ENCODE measurements at places on chromosomes 16 and 17.

GRCh38 chr16:73205153-73205886 is 157.4 kb upstream of the ZFHX3 start:
- no peak for DNase-seq

DNA sequence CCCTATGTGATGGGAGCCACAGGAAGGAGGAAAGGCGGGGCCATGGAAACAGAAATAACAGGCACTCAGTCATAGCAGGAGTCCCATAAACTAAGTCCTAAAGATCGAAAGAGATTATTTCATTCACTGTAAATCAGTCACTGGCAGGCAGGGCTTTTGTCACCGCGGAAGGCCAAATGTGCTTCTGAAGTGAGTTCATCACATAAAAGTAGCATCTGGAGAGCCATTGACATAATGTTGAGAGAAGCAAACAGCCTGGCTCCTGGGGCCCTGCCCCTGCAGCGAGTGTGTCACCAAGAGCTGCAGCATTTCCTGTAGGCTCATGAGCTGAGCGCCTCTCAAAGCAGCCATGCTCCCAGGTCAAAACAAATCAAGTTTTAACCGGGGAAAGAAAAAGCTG is 476.2 kb downstream of the HAPSTR1 start:
- no peak for DNase-seq

- no peak for DNase-seq
These were observed 18.8 kb upstream of the LASP1NB start for GRCh38 chr17:38906460-38907228.

DNA sequence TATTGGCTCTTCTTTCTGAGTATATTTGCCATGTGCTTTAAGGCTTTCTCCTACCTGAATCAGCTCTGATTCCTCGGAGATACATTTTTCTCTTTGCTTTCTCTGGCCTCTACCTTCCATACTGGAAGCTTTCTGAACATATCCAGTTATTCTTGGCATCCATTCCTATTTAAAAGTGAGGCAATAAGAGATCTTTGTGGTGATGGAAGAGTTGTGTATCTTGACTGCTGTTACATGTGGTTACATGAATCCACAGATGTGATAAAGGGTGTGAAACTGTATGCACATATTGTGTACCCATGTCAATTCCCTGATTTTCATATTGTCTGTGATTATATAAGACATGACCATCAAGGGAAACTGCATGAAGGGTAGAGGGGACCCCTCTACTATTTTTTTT is 24.4 kb downstream of the UBE2O start:
- no peak for DNase-seq

GRCh38 chr16:630249-630814 is 453 bp upstream of the WFIKKN1 start:
- no peak for DNase-seq

- DNase-seq, result no peak
These were observed 72.9 kb downstream of the CYTH1 start for GRCh38 chr17:78709119-78709681.

DNA sequence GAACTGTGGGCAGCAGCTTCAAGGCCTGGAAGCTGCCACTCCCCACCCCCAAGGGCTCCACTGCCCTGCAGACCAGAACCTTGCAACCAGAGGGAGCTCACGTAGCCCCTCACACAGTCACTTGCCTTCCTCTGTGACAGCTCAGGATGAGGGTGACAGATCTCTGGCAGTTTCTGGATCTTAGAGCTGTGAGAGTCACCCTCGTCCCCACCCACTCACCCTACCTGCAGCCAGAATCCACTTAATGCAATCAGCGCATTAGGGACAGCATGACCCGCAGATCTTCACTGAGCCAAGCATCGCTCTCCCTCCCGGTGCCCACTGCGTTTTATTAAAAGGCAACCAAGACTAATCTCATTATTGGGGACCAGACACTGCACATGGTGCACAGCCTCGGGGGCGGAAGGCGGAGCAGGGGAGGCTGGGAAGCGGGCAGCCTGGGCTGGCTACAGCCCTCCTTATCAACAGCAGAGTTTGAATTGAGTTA is 3.5 kb downstream of the CYB561 start:
- DNase-seq, result no peak

GRCh38 chr16:73408716-73409115 is 360.8 kb upstream of the ZFHX3 start:
- DNase-seq, result no peak

- DNase-seq, result peak; percentile 92
These were observed 56.4 kb downstream of the VMP1 start for GRCh38 chr17:59763861-59764260.

DNA sequence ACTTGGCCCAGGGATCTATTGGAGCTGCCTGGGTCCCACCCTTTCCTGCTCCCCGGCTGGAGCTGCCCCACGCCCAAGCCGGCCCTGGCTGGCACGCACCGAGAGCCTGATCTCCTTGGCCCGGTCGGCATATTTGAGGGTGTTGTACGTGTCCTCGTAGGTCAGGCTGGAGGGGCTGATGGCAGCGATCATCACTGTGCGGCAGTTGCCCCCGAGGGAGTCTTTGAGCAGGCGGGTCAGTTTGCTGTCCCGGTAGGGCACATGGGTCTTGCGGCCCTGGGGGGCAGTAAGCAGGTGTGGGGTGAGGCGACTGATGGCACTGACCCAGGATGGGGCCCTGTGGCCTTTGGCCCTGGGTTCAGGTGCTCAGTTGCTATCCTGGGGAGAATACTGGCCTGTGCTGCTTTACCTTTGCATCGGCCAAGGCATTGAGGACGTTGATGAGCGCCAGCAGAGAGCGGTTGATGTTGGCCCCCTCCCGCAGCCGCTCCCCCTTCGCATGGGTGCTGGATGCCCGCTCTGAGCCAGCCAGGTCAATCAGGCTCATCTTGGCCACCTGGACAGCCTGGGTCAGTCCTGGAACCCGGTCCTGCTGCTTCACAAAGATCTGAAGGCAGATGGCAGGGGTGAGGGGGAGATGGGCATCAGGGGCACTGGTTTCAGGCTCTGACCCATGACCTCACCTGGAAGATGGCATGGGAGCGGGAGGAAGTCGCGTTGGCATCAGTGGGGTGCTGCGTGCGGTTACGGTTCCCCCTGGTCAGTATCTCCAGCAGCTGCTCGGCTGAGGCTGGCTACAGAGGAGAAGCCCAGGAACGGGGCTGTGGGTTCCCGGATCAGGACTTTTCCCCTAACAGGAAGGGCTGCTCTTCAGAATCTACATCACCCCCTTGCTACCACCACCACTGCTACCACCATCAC is 13.5 kb downstream of the KIF18B start:
- DNase-seq, result no peak

DNA sequence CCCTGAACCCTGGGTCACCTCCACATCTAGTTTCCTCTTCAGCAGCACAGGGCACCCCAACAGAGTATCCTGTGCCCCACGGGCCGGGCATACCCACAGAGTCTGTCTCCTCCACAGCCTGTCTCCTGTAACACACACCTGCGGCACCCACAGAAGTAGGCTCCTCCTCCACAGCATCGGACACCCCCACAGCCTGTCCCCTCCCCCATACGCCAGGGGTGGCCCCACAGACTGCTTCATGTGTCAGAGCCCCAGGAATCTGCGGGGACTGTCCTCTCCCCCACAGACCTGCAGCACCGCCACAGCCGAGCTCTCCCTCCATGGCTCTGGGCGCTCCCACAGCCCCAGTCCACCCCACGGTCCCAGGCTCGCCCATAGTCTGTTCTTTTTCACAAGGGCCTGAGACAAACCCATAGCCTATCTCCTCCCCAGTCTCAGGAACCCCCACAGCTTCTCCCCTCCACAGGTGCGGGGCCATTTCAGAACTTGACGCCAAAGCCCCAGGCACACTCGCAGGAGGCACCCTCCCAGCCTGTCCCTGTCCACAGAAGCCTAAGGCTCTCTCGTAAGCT is 1.4 kb downstream of the KIAA0753 start:
- DNase-seq, result no peak

GRCh38 chr17:41284043-41284442 is 8.5 kb downstream of the KRTAP9-7 start:
- DNase-seq, result no peak

GRCh38 chr17:81125573-81126081 is 39.7 kb upstream of the PVALEF start:
- DNase-seq, result no peak

DNA sequence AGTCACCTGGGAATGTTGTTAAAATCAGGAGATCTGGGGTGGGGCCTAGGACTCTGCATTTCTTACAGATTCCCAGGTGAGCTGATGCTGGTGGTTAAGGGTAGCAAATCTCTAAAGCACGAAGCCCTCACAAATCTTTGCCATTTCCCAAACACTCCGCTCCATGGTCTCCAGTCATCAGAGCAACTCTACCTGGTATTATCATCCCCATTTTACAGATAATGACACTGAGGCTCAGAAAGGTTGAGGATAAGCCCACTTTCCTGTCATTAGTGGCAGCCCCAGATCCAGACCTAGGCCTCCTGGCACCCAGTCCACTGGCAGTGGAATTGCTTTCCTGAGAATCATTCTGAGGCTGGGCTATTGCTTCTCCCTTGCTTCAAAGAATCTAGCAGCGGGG is 8.7 kb downstream of the SLC46A1 start:
- no peak for DNase-seq

GRCh38 chr16:62021161-62021581 is 15.1 kb downstream of the CDH8 start:
- DNase-seq, result no peak

DNA sequence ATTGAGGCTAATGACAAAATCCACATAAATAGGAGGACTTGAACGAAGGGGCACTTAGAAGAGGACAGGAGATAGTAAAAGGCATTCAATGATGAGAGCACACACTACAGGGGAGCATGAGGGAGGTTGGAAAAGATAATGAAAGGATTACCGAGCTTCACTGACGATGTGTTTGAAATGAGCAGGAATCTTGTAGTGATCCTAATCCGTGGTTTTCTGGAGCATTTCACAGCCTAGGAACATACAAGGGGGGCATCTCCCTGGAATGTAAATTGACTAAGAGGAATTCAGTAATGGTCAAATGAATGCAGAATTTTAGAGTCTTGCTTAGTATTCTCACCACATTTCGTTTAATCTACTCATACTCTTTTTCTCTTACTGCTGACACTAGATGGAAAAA is 5.2 kb downstream of the ATMIN start:
- no peak for DNase-seq

GRCh38 chr17:45246861-45247428 is 14.9 kb downstream of the SPATA32 start:
- no peak for DNase-seq
